ENCODE measurements at places on chromosomes 1 and 21. TPM values are rescaled to one million over a fixed set of nuclear protein-coding genes. Genes with fewer than 3 reads are reported as not detected.

The AQP10 gene
- total RNA-seq = not detected

The KPRP gene
- not detected for total RNA-seq

- no peak for DNase-seq
These were observed 34.3 kb downstream of the ZYG11A start for GRCh38 chr1:52876843-52877242.

DNA sequence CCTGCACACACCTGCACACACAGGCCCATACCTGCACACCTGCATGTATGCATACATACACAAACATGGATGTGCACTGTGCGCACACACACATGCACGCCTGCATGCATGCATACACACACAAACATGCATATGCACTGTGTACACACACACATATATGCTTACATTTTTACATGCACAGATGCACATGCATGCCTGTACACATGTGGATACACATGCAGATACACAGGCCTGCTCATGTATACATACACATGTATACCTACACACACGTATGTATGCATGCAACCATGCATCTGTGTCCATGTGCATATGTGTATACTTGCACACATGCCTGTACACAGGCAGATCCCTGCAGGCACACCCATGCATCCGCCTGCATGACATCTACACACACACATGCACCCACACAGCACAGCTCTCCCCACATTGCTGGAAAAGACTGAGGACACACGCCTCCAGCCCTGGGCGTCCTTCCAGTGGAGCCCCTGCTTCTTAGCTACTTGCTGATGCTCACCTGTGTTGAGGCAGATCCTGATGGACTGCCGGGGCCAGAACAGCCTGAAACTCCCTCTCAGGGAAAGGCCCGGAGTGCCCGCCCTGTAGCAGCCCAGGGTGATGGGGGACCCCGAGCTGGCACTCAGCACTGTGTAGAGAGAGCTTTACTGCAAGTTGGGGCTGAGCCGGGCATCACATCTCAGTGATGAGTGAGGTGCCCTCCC lies 28.6 kb downstream of the KRTAP10-1 start:
- DNase-seq = no peak

DNA sequence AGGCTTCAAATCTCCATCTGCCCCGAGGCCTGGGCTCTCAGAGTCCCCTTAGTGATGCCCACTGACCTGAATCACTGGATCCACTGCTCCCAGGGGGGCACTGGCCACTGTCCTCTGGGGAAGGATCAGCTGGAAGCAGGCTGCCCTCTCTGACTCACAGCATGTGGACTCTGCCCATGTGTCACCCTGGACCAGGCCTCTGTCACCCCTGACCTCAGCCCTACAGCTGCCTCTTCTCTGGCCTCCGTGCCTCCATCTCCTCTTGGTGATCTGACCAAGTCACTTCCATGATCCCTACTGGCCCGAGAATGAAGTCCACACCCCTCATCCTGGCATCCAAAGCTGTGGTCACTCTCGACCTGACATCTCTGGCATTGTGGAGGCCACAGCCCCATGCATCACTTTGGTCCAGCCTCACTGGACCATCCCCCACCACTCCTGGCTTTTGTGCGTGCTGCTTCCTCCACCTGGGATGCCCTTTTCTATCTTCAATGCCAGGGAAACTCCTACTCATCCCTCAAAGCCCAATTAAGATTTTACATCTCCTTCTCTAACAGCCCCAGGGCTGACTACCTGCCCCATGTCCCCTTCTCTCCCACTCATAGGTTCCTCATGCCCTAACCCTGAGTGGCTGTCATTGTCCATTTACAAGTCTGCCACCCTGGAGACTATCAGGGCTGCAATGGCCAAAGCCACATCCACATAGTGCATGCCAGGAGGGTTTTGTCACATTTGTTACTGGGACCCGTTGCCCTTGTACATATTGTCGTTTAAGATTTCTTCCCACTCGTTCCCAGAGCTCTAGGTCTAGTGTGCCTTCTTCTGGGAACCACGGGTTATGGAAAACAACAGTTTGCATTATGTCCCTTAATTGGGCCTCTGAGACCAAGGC lies 685.0 kb downstream of the MATN1 start:
- DNase-seq = no peak

The FBXO42 gene
- total RNA-seq = 25.6 TPM

All from astrocyte (in vitro differentiated cells and primary cell).